Activated gamma-delta T cell treated with Interleukin-2 at 50 U/mL for 16 hours (primary cell): ENCODE measurements at places on chromosomes 2 and 18.

- DNase-seq = no peak
Observed at GRCh38 chr2:164060031-164060430, 324.2 kb upstream of the FIGN start.

GRCh38 chr2:98515250-98515991 is 70.8 kb downstream of the INPP4A start:
- DNase-seq = no peak

DNA sequence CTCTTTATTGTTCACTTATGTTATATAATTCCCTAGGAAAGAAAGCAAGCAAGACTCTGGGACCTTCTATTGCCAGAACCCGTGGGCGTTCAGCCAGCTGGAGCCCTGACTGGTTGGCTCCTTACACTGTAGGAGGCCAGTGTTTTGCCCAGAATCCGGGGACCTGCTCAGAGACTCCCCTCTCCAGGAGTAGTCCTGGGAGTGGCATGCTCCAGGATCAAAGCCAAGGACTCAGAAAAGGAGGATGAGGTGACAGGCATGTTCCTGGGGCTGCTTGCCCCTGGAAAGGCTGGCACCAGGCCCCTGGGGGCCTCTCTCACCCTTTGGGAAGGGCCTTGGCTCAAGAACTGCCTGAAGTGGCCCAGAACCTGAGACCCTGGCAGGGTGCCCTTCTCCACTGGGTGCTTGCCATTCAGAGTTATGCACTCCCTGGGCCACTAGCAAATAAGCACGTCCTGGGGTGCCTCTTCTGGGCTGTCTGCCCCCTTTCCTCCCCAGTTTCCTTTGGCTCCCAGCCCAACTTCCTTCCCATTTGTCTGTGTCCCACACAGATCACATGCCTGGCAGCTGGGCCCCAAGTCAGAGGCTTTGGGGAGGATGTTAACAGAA is 19.6 kb upstream of the KIF3C start:
- no peak for DNase-seq

DNA sequence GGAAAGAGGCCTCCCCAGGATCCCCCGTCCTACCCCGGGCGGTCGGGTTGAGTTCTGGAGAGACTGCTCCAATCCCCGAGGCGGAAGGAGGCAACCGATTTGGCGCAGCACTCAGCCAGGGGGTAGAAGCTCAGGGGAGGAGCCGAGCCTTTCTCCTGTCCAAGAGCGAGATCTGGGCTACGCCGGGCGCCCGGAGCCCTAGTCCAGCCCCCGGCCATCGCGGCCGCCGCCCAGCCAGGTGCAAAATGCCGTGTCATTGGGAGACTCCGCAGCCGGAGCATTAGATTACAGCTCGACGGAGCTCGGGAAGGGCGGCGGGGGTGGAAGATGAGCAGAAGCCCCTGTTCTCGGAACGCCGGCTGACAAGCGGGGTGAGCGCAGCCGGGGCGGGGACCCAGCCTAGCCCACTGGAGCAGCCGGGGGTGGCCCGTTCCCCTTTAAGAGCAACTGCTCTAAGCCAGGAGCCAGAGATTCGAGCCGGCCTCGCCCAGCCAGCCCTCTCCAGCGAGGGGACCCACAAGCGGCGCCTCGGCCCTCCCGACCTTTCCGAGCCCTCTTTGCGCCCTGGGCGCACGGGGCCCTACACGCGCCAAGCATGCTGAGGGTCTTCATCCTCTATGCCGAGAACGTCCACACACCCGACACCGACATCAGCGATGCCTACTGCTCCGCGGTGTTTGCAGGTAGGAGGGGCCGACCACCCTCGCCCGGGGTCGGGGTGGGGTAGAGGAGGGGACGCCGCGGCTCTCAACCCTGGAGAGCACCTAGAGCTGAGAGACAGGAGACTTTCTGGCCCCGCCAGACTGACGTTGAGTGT is at the start of gene DYSF:
Gene DYSF, plus strand, starts transcription at position 158 of the 817 bp plus-strand sequence.
- no peak for DNase-seq

- DNase-seq = no peak
Observed at GRCh38 chr2:130371723-130372054, 15.8 kb downstream of the PTPN18 start.

GRCh38 chr2:100039291-100039980 is 103.0 kb downstream of the AFF3 start:
- no peak for DNase-seq

DNA sequence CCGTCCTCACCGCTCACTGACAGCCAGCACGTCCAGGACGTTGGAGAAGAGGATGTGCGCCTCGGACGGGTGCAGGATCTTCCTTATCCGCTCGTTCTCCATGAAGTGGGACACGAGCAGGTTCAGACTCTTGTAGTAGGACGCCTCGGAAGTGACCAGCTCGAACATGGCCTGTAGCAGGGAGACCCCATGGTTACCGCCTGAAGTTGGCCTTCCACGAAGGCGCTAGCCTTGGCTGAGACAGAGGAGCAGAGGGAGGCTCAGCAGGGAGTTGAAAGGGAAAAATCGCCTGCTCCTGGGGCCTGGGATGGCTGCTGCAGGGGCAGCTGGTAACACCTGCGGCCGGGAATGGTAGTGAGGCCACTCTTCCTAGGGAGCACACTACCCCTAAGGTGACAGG is 24.7 kb downstream of the SNORC start:
- DNase-seq = no peak

GRCh38 chr2:160213511-160213910 is 13.4 kb upstream of the ITGB6 start:
- DNase-seq = no peak

- DNase-seq = no peak
Observed at GRCh38 chr18:57075716-57076400, 71.0 kb upstream of the BOD1L2 start.

- DNase-seq = no peak
Observed at GRCh38 chr2:43435746-43436145, 160.1 kb downstream of the THADA start.

DNA sequence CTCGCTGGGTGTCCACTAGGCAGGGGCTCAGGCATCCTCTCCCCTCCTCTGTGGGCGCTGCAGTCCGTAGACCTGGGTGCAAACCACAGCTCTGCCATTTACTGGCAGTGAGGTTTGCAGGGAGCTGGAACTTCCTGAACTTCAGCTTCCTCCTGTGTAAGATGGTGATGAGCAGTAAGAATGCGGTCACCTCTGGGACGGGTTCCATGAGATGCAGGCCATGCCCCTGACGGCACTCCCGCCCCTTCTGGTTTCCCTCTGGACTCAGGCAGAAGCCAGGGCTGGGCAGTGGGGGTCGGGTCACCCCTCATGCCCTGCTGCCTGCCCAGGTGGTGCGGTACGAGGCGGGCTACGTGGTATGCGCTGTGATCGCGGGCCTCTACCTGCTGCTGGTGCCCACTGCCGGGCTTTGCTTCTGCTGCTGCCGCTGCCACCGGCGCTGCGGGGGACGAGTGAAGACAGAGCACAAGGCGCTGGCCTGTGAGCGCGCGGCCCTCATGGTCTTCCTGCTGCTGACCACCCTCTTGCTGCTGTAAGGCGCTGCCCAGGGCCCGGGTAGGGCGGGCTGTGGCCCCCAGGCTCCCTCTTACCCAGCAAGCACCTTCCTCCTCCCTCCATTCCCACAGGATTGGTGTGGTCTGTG is 1.5 kb downstream of the PROM2 start:
- no peak for DNase-seq

DNA sequence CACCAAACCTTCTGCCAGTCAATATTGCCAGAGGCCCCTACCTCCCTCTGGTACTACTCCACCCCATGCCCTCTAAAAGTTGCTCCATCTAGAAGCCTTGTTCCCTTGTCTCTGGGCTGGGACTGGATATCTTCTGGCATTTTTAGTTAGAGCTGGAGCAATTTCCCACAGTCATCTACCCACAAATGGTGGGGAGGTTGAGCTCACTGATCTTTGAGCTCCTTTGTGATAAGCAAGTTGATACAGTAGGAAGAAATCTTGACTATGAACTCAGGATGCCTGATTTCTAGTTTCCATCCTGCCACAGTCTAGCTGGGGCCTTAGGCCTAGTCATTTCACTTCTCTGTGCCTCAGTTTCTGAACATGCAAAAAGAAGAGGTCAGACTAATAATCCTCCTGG is 155.0 kb downstream of the MAIP1 start:
- DNase-seq = no peak

GRCh38 chr2:84906900-84907714 is 1.7 kb downstream of the TMSB10 start:
- DNase-seq = peak; percentile 52

DNA sequence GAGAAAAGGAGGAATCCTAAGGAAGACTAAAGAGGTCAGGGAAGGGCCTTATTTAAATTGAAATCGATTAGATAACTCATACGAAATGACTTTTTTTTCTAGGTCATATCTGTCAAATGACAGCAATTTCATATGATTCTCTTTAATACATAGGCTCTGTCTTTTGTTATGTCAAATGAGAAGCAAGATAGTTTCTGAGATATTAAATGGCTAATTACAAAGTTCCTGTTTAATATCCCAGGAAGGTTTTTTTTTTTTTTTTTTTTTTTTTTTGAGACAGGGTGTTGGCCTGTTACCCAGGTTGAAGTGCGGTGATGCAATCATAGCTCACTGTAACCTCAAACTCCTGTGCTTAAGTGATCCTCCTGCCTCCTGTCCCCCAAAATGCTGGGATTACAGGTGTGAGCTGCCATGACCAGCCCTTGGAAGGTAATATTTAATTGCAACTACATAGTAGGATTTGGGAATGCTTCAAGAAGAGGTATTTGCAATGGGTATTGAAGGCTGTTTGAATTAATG is 48.0 kb upstream of the RMND5A start:
- DNase-seq = no peak

GRCh38 chr2:96320728-96321622 is 4.1 kb upstream of the ITPRIPL1 start:
- DNase-seq = no peak

- DNase-seq = peak; percentile 39
Observed at GRCh38 chr2:231545105-231545902, 15.1 kb upstream of the NMUR1 start.

DNA sequence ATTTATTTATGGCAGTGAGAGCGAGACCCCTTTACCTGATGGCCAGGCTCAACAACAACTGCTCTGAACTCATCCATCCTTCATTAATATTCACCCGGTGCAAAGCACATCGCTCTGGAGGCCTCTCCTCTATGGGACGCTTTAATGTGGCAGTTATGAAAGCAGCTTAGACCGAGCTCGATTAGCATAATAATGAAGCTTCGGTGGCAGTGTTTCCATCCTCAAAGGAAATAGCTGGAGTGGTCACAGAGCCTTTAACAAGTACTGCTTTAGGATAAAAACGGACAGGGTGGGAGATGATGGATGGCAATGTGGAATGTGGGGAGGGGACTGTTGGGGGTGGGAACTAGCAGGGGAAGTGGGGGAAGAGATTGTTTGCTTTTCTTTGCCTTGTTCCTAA is 243.9 kb downstream of the SLC4A3 start:
- DNase-seq = no peak

DNA sequence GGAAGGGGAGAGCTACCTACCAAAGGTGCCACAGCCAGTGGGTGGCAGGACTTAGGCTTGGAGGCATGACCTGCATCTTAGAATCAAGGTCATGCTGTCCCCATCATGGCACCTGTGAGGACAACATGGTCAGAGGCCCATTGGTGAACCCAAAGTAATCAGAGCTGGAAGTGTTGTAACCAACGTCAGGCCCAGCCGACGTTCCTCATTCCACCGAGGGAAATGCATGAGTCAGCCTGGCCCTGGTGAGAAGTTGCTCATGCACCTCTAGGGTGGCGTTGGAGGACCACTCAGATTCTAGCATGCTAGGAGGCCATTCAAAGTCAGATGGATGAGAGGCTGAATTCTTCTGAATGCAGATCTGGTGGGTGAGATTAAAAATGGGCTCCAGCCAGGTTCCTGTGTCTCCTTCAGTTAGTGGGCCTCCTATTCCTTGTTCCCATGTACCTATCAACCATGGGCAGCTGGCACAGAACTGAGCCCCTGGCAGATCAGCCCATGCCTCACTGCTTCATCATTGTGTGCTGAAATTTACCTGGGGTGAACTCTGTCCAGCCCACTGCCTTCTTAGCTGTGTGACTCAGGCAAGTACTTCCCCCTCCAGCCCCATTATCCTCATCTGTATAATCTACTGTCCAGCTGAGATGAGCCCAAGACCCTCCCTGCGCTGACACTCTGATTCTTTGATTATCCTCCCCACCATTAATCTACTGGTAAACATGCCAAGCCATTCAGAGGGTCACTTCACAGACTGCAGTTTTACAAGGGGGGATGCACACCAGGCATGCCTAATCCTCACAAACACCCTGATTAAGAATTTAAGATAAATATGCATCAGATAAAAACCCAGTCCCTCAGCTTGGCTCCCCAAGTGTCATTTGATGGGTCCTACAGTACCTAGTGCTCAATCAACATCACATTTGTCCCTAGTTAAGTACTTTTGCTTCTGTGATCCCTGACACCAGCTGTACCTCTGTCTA is 14.0 kb downstream of the SLC14A2 start:
- DNase-seq = no peak

DNA sequence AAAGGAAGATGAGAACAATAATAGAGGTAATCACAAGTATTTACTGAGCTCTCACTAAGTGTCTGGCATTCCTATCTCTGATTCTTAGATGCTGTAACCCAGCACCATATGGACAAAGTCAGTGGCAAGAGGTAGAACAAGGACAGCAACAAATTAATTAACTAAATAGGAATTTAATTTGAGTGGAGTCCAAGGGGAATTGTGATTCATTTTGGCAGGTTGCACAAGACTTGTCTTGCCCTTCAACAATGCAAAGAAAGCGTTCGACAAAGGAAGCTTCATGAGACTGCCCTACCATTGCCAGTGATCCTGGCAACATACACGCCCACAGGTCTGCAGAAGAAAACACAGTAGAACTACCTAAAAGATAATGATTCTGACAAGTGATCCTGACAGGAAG is 221.6 kb downstream of the RBM43 start:
- DNase-seq = no peak

- DNase-seq = no peak
Observed at GRCh38 chr2:233402789-233403188, 48.5 kb downstream of the DGKD start.

DNA sequence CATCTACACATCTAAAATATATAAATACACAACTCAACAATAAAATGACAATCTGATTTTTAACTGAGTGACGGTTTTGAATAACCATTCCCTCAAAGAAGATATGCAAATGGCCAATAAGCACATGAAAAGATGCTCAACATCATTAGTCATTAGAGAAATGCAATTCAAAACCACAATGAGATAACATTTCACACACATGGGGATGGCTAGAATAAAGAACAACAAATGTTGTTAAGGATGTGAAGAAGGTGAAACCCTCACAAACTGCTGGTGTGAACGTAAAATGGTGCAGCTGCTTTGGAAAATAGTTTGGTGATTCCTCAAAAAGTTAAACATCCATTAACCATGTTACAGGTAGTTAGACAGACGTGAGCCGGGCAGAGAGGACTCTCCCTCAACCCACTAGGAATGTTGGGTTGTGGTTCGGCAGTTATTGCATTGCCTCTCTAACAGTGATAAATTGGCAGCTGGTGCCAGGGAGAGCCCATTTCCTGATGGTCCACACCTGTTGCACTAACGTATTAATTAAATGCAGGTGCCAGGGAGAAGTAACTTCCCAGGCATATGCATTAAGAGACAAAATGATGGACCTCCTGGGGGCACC is 22.3 kb upstream of the DUSP2 start:
- no peak for DNase-seq

GRCh38 chr2:238632181-238633060 is 205.7 kb downstream of the ASB1 start:
- no peak for DNase-seq
